IPS DF 19.7 (cell line): ENCODE measurements at places on chromosomes 11 and 22.

- DNase-seq, result no peak
These were observed 44.9 kb downstream of the TTC17 start for GRCh38 chr11:43403357-43404231.

DNA sequence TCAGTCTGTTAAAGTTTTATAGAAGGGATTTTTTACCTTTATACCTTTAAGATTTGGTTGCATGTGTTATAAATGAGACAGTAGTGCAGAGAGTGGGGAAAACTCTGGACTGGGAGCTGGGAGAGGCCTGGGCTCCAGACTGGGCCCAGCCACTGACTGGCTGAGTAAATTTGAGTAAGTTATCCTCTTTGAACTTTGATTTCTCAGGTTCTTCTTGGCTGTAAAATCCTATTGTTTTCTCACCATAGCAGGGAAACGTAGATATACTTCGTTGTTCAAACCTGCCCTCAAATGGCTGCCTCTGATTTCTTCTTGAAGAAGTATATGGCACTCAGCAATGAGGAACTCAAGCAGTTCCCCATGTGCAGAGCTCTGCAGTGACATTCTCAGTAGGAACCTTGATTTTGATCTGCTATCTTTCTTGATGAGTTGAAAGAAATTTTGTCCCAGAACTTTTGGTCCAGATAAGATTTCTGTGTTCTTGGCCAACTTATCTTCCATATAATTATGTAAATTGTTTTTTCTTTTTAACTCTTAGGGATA is 8.8 kb downstream of the BMAL1 start:
- DNase-seq, result no peak

DNA sequence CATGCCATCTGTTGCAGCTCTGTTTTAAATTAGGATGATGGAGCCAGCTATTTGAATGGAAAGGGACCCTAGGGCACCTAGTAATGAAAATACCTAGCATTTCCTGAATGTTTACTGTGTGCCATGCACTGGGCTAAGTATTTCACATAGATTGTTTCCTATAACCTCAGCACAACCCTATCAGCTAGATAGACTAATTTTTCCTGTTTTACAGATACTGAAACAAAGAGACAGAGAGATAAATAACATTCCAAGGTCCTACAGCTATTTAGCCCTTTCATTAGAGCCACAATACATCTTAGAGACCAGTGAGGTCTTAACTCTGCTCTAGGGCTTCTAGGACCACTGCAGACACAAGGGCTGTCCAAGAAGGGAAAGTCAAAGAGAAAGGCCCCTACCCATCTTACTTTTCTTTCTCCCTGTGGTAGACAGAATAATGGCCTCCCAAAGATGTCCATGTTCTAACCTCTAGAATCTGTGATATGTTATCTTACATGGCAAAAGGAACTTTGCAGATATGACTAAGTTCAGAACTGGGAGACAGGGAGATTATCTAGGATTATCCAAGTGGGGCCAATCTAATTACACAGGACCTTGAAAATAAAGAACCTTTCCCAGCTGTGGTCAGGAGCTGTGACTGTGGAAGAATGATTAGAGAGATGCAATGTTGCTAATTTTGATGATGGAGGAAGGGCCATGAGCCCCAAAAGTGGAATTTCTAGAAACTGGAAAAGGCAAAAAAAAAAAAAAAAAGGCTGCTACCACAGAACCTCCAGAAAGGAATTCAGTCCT is 157.0 kb downstream of the CCDC34 start:
- no peak for DNase-seq

GRCh38 chr11:65059523-65059922 is 1.2 kb upstream of the NAALADL1 start:
- no peak for DNase-seq

DNA sequence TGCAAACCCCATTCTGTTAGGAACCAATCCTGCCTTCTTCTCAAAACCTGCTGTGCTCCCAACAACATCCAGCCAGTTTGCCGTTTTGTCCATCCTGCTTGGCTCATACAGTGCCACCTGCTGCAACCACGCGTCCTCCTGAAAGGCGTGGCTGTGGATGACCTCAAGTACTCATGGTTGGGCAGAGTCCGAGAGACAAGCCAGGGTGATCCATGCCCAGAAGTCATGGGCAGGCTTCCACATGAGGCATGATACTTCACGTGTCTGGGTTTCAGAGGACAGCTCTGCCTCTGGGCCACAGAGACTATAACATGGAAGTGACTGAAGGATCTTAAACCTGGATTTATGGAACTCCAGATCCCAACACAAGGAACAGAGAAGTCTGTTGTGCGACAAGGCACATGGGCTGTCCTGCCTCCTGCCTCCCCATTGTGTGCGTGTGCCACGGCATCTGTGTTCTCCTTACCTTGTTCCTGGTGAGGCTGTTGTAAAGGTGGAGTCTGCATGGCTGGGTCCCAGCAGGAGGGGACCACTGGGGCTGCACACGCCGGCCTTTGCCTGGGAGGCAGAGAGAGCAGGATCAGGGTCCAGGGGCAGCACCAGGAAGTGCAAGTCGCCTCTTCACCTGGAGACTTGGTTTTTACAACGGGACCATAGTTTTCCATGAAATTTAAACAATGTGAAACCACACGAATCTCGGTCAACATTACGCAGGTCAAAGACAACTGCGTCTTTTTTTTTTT is 15.4 kb downstream of the CARS1 start:
- DNase-seq, result no peak

DNA sequence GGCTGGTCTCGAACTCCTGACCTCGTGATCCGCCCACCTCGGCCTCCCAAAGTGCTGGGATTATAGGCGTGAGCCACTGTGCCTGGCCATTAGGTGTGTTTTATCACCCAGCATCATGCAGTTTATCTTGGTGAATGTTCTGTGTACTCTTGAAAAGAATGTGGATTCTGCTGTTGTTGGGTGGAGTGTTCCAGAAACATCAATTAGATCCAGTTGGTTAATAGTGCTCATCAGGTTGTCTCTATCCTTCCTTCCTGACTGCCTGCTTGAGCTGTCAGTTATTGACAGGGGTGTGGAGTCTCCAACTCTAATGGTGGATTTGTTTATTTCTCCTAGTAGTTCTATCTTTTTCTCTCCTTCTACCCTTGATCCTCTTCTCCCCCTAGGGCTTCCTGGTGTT is 30.2 kb upstream of the PPP6R3 start:
- no peak for DNase-seq

DNA sequence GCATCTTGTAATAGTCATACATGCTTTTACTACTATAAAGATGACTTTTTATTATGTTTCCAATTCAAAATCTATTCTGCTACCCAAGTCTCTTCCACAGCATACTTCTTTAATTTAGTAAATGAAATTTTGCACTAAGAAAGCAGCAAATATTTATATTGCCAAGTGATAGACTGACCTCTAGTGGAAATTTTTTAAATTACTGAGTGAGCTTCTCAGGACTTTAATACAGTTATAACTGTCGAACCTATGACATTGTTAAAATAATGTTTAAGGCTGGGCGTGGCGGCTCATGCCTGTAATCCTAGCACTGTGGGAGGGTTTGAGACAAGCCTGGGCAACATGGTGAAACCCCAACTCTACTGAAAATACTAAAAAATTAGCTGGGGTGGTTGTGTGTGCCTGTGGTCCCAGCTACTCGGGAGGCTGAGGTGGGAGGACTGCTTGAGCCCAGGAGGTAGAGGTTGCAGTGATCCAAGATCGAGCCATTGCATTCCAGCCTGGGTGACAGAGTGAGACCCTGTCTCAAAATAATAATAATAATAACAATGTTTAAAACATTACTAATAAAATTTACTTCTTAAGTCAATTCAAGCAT is 27.3 kb downstream of the STK33 start:
- DNase-seq, result no peak
